NCI-H526 (cell line): ENCODE measurements at places on chromosomes 4 and X.

DNA sequence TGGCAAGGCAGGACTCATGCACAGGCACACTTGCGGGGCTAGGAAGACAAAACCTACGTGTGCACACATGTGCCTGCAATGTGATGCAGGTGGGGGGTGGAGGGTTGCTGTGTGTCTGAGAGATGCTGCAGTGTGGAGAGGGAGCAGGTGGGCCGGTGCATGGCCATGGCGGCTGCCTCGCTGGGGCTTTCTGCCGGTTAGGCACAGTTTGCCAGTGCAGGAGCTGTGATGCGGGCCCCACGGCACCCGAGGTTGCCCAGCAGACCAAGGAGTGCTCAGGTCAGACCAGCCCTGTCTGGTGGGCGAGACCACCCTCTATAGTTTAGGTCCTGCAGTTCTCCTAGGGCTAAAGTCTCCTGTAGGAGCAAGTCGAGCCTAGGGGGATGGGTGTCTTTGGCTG is 4.4 kb upstream of the AFM start:
- DNase-seq, result no peak

GRCh38 chr4:122047456-122048425 is 95.9 kb upstream of the TRPC3 start:
- no peak for DNase-seq

GRCh38 chrX:74162199-74162598 is 141.8 kb upstream of the ZCCHC13 start:
- no peak for DNase-seq

- no peak for DNase-seq
Measured at GRCh38 chrX:10175319-10175871, 18.6 kb downstream of the CLCN4 start.

DNA sequence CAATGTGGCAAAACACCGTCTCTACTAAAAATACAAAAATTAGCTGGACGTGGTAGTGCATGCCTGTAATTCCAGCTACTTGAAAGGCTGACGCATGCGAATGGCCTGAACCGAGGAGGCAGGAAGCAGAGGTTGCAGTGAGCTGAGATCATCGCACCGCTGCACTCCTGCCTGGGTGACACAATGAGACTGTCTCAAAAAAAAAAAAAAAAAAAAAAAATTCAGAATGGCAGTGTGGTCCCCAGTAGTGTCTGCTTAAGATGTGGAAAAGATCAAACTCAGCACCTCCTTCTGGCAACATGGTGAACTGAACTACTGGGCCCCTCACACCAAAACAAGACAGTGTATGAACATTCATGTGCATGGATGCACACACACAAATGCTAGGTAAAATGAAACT is 32.2 kb downstream of the SMS start:
- DNase-seq, result no peak

DNA sequence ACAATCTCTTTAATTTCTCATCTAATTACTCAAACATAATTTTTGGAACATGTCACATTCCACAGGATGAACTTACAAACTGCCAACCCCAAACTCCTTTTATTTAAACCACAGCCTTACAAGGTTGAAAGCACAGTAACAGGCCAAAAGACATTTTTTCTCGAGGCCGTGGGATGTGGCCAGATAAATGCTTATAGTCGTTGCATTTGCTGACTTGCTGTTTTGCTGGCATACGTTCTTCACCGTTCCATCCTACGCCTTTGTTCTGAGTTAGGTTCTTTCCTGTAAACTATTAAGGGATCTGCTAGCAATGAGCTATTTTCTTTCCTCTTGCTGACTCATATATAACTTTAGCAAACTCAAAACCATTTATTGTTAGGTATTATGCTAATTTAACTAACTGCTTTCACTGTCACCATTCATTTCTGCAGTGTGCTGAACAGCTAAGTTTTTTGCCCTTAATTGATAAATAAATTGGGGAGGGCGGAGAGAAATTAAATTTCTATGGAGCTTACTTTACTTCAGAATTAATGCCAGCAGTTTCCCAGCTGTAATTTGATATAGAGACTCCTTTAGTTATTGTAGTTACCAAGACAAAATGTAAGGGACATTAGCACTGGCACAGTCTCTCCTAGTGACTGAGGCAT is 135.1 kb upstream of the PACRGL start:
- DNase-seq, result no peak

GRCh38 chr4:142708231-142708630 is 137.9 kb downstream of the INPP4B start:
- DNase-seq, result no peak

GRCh38 chr4:3827616-3828492 is 61.7 kb downstream of the ADRA2C start:
- no peak for DNase-seq

GRCh38 chr4:129218360-129218759 is 122.4 kb downstream of the C4orf33 start:
- DNase-seq, result peak; percentile 60

DNA sequence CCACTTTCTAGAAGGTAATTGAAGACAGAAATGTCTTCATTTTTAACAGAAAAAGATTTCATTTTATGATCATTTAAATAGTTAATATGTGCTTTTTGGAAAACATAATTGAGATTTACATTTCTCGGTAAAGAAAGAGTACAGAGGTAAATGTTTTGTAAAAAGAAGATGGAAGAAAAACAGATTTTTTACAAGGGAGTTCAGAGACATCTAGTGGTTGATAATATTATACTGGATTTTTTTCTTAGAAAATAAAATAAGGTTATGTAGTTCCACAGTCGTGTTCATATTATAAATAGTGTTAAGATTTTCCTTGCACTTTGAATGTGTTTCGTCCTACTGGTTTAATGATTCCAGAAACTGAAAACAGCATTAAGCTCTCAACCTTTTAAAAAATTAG is 60.6 kb downstream of the SMARCA1 start:
- DNase-seq, result no peak

- DNase-seq, result peak; percentile 27
Measured at GRCh38 chrX:22686138-22686541, 313.6 kb upstream of the DDX53 start.

DNA sequence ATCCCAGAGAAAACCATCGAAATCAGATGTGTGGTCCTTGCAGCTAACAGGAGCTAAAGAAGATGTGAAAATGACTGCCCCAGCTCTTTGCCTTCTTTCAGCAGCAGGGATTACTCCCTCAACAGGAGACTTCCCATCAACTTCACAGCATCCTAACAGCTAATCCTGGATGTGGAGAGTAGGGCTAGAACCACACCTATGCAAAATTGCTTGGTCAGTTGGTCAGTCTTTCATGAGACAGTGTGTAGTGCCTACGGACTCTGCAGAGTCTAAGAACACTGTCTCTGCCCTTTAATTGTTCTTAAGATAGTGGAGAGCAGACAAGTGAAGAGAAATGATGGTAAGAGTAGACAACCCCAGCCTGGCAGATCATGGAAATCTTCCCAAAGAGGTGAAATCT is 133.5 kb downstream of the COL4A6 start:
- no peak for DNase-seq

DNA sequence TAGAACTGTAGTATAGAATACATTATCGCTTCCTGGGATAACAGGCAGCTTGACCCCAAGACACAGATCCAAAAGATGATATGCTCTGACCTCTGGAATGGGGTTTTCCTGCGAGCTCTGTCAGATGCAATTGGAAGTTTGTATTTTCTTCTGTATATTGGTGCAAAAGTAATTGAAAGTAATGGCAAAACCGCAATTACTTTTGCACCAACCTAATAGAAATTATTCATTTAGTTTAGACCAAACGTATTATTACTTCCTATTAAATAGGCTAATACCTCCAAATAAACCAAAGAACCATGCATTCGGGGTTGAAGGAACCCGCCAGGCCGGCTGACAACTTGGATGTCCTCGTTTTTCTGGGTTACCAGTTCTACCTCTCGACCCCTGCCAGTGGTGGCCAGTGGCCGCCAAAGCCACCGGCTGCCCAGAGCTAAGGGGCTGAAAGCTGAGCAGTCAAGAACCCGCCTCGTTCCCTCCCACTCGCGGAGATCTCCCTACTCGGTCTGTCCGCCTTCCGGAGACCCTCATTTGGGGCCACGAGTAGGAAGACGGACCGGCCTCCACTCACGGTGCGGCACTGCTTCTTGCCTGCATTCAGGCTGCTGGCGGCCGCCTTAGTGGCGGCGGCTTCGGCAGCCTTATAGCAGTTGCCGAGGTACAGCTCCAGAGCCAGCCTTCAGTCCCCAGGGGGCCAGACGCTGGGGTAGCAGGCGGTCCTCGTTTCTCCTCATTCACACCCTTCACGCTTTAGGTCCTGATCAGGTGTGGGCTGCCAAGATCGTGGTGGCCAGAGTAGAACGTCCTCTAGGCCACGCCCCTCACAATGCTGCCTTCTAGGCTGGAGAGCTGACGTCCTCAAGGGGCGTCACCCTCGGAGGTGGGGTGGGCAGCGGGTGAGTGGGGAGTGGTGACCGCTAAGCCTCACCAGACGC is 121.9 kb downstream of the RBMX2 start:
- peak; percentile 60 for DNase-seq

- no peak for DNase-seq
Measured at GRCh38 chrX:10165580-10166247, 8.9 kb downstream of the CLCN4 start.

GRCh38 chr4:112910109-112910736 is 139.2 kb upstream of the ANK2 start:
- no peak for DNase-seq

GRCh38 chrX:132488819-132489577 is at the start of gene MBNL3:
Gene MBNL3 (minus strand): TSS chrX:132489038. CDS start chrX:132439611, 49,427 bp downstream.
- peak; percentile 78 for DNase-seq

GRCh38 chr4:165326831-165327210 is 648 bp upstream of the MSMO1 start:
- no peak for DNase-seq

DNA sequence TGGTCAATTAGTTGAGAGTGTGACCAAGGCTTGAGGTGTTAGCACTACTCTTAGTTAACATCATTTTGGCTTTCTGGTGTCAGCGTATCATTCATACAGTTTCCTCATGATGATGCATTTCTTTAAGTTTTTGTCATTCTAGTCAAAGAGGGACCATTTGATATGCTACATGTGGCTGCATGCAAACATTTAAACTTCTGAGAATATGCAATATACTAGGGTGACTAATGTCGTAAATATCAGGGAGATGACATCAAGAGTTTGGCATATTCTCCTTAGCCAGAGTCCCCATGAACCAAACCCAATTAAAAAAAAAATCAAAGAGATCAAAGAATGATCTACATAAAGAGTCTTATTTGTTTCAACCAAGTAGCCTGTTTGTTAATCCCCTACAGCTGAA is 537.4 kb upstream of the PCDH7 start:
- DNase-seq, result no peak

DNA sequence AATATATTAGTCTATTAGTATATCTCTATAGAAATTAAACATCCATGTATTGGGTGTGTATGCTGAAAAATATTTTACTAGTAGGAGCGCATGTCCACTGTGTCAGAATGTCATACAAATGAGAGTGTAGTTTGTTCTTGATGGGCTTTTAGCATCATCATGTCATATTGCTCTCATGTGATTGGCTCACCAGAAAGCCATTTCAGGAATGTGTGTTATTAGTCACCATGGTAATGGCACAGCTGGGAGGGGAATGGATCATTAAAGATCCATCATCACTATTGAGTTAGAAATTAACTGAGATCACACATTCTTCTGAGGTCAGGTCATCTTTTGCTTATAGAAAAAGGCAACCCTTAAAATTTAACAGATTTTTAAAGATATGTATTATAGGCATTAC is 77.3 kb downstream of the PHEX start:
- no peak for DNase-seq

- DNase-seq, result no peak
Measured at GRCh38 chr4:187071946-187072600, 348.4 kb upstream of the FAT1 start.

DNA sequence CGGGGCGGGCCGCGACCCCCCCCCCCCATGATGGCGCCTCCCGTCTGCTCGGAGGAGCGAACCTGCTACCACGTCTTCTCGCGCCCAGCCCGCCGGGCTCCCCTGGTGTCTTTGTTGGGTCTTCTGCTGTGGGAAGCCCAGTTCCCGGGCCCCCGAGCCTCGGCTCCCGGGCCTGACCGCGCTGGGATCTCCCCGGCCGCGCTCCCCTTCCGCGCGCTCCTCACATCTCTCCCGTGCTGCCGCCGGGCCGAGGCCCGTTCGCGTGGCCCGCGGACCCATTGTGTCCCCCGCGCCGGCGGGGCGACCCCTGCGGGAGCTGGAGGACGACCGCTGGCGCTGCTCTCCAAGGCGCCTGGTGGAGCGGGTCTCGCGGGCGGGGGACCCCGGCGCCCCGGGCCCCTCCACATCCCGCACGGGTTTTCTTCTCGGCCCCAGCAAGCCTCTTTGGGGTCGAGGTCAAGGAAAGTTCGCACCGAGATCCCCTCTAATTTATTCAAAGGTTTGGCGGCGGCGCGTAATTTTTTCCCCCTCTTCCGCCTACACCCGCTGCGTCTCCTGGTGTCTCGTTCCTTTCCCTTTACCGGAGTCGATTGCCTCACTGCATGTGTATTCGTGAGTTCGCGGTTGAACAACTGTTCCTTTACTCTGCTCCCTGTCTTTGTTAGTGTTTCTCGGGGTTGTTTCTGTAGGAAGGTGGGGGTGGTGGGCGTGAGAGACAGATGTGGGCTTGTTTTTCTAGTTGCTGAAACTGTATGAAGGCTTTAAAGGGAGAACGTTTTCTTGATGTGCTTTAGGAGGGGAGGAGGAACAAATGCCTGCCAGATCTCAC is 770 bp downstream of the SMAD1 start:
- DNase-seq, result peak; percentile 83

DNA sequence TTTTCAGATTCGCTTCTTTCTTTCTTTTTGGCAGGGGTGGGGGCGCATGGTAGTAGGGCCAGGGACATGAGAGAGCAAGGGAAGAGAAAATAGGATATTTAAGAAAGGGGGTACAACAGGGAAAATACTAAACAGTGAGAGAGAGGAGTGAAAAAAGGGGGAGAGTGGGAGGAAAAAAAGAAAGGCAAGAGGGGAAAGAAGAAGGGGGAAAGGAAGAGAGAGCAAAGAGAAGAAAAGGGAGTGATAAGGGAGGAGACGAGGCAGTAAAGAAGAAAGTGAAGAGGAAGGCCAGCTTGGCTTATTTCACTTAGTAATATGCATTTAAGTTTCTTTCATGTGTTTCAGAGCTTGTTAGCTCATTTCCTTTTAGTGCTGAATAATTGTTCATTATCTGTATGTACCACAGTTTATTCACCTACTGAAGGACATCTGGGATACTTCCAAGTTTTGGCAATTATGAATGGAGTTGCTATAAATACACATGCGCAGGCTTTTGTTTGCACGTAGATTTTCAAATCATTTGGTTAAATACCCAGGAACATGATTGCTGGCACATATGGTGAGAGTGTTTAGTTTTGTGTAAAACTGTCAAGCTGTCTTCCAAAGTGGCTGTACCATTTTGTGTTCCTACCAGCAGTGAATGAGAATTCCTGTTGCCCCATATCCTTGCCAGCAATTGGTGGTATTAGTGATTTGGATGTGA is 37.3 kb downstream of the CASP6 start:
- DNase-seq, result no peak

GRCh38 chr4:172982151-172982590 is 186.4 kb upstream of the GALNT7 start:
- DNase-seq, result no peak
